ENCODE measurements at places on chromosomes 16 and 17.

- DNase-seq, result no peak
Measured at GRCh38 chr17:48490451-48490892, 40.3 kb downstream of the HOXB1 start.

DNA sequence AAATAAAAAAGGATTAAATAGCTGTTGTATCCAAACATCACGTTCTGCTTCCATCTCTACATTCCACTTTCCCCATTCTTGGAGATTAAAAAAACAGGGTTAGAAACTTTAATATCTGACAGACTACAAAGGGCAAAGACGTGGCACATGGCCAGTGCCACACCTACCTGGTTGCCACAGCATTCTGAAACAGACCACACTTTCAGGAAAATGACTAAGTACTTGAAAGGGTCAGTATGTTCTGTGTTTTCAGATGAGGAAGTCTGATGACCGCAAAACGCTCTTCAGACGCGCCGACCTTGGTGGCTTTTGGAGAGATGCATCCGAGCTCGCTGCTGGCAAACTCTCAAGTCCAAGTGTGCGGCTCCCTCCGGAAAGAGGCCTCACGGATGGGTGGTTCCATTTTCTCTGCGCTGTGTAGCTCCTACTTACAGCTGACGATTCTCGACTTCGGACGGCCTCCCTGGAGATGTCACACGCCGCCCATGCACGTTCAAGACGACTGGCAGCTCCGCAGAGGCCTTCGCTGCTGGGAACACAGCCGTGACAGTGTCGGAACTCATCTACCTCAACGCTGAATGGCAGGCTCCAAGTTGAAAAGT is 15.5 kb downstream of the MAP1LC3B start:
- no peak for DNase-seq

DNA sequence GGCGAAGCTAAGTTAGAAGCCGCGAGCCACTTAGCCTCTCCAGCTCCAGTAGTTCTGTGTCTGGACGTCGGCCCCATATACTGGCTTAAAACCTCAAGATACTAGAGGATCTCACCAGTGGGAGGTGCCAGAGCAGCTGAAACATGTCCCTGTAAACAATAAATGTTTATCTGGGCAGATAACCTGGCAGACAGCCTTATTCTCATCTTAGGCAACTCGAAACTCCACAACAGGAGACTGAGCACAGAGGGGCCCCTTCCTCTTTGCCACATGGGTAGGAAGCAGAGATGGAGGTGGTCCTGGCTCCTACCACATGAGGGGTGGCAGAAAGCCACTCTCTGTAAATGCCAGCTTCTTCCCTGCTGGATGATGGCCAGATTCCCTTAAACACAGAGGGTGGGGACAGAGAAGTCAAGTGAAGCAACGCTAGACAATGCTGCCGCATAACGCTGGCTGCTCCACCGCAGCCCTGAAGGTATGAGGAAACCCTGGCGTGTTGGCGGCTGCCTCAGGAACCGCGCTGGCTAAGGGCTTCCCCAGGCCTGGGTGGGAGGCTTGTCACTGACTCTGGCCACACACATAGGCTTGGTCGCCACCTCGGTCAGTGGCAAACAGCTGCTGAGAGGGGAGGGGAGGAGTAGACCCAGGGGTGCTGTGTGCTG is 67.9 kb downstream of the HIC1 start:
- no peak for DNase-seq

DNA sequence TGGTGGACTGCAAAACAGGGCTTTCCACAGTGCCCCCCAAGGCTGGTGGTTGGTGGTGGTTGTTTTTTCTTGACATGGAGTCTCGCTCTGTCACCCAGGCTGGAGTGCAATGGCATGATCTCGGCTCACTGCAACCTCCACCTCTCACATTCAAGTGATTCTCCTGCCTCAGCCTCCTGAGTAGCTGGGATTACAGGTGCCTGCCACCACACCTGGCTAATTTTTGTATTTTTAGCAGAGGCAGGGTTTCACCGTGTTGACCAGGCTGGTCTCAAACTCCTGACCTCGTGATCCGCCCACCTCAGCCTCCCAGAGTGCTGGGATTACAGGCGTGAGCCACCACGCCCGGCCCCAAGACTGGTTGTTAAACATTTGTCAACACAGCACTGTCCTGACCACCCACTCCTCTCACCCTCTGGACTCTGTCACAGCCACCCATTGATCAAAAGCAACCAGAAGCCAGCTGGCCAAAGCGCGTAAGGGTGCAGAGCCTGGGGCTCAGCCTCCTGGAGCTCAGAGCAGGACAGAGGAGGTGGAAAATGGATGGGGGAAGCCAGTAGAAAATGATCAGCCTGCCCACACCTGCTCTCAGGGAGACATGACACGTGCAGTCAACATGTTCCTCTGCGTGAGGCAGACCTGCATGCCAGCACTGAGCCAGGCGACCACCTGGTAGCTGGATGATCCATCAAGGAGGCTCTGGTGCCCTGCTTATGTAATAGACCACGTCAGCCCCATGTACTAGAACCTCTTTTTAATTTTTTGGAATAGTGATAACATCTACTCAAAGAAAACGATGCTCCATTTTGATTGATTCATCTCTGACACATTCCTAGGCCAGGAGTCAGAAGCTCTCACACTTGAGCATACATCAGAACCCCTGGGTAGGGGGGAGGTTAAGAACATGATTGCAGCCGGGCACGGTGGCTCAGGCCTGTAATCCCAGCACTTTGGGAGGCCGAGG is 14.8 kb upstream of the OSGIN1 start:
- no peak for DNase-seq

- peak; percentile 92 for DNase-seq
Measured at GRCh38 chr16:66899945-66900710, 18.6 kb downstream of the CDH16 start.

DNA sequence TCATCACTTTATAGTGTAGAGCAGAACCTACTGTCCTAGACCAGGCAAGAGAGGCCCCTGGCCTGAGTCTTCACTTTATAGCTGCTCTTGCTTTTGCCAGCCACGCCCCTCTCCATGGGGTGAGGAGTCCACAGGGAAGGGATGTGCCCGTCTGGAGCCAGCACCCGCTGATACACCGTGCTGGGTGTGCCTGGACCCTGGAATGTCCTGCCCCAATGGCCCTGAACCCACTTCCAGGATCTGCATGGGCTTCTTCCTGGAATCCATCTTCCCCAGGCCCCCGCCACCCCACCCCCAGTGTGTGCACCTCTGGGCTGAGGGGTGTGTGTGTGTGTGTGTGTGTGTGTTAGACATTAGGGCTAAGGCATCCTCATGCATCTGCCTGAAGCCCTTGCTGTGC is 44.9 kb downstream of the MEOX1 start:
- no peak for DNase-seq

DNA sequence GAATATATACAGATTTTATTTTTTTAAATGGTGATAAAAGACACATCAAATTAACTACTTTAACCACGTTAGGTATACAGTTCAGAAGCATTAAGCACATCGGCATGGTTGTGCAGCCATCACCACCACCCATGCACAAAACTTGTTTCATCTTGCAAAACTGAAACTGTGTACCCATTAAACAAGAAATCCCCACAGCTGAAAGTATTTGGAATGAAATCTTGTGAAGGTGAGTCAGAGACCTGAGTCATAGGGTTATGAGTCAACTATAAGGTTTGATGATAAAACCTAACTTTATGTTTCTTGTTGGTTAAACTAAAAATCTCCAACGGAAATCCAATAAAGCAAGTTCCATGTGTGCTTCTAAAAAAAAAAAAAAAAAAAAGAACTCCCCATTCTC is 561.6 kb upstream of the PSMD7 start:
- DNase-seq, result no peak

GRCh38 chr17:82301300-82301915 is 16.0 kb downstream of the CD7 start:
- DNase-seq, result no peak

GRCh38 chr16:55479430-55480140 is 587 bp downstream of the MMP2 start:
- no peak for DNase-seq

DNA sequence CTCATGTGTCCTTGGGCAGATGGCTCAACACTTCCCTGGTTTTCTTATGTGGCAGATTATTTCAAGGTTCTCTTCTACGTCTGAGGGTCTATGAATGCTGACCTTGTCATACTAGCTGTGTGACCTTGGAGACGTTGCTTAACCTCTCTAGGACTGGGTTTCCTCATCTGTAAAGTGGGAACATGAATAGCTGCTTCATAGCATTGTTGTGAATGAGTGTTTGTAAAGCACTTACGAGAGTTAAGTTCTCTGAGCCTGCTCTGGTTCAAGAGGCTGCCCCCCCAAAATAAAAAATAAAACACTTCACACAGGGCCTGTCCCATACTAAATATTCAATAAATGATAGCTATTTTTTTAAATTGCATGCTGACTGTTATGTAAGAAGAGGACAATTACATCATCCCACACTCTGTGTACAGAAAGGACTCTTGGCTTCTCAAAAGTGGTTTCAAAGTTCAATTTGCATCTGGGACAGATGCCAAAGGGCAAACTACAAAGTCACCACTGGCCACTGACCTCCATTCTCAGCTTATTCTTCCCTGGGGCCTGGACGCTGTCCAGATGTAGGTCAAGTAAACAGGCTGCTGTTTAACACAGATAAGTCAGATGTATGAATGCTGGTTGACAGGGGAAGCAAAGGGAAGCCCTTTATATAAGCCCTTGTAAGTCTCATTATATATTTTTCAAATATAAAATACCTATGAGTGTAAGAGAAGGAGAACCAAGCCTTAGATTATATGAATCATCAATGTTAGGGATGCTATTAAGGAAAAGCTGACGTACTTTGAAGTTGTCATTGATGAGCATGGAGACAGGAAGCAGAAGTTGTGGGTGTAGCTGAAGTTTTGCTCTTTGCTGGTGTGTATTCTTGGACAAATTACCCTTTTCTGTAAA is 15.4 kb upstream of the NDEL1 start:
- no peak for DNase-seq

DNA sequence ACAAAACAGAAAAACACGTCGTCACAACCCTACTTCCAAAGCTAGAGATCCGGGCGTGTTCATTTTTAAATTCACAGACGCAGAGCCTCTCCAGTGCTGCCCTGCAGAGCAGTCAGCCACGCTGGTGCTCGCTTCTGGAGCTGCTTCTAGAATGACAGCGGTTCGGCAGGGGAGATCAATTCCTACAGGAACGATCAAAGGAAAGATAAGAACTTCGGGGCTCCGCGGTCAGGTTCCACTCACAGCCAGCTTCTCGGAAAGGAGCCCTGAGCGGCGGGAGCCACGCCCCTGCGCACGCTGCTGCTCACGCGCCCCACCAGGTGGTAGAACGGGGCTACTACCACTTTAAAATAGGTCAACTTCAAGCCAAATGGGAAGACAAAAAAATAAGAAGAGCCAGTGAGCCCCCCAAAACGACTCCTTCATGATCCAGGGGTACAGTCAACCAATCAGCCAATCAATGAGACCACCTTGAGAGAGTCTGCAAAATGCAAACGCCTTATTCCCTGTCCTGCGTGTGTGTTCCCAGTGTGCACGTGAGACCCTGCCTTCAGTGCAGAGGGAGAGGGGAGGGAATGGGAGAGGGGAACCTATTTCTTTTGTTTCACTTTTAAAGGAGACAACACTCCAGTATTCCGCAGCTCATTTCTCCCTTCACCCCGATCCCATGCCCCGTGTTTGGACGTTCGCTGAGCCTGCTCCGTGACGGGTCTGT is 209.7 kb downstream of the RBFOX3 start:
- DNase-seq, result peak; percentile 20

DNA sequence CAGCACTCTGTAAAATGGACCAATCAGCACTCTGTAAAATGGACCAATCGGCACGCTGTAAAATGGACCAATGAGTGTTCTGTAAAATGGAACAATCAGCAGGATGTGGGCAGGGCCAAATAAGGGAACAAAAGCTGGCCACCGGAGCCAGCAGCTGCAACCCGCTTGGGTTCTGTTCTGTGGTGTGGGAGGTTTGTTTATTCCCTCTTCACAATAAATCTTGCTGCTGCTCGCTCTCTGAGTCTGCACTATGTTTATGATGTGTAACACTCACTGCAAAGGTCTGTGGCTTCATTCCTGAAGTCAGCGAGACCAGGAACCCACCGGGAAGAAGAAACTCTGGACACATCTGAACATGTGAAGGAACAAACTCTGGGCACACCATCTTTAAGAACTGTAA is 20.5 kb downstream of the TMEM100 start:
- DNase-seq, result no peak

- DNase-seq, result no peak
Measured at GRCh38 chr17:48213797-48214196, 106.2 kb downstream of the SNX11 start.

- DNase-seq, result peak; percentile 78
Measured at GRCh38 chr16:48687421-48688038, 77.5 kb upstream of the N4BP1 start.

DNA sequence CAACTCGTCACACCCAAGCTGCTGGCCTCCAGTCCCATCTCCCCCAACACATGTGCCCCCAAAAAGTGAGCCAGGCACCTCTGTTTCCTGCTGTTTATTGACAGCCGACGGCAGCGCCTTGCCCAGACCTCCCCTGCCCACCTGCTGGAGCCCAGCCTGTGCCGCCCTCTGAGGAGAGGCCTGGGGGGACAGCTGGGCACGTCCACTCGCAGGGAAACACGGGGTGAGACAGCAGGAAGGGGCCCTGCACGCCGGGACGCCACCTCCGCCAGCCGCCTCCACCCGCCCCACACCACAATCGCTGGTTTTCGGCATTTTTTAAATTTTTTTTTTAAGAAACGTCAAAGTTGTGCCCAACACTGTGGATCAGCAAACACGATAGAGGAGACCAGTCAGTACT is 19.3 kb downstream of the CASKIN1 start:
- no peak for DNase-seq

GRCh38 chr16:46583036-46583435 is 38.1 kb downstream of the SHCBP1 start:
- no peak for DNase-seq

GRCh38 chr16:64452446-64452845 is 669.4 kb downstream of the CDH11 start:
- DNase-seq, result no peak

DNA sequence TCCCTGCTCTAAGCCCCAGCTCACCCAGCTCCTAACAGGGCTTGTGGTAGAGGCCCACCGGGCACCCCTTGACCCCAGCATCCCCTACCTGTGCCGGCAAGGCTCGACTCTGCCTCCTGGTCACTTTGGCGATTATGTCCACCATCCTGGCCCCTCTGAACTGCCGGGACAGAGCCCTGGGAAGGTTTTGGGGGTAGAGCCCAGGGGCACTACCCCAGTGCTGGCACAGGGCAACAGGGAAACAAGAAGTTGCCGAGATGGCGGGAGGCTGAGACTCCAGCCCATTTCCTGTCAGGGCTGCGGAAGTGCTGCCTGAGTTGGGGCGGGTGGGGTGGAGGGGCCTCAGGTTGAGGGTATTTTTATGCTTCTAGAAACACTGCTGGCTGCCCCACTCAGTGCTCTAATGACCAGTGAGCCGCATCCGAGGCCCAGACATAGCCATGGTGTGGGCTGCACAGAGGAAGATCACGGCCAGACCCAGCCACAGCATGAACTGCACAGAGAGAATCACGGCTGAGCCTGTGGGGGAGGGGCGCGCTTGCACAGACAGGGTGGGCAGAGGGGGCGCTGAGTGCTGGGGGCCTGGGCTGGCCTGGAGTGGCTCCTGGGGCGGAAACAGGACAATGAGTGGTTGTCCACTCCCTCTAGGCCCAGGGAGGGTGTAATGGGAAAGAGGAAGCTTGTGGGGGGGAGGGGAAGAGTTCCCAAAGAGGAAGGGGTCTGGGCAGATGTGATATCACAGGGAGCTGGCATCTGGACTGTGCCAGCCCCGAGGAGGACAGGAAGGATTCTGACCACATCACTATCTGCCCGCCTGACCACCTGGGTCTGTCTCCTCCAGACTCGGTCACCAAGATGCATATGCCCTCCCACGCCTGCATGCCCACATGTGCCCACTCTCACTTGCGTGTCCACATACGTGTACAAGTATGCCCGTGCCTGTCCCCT is 22.3 kb downstream of the ARHGAP27 start:
- DNase-seq, result no peak

- no peak for DNase-seq
Measured at GRCh38 chr17:61504697-61505096, 52.5 kb downstream of the TBX4 start.
